ENCODE measurements at places on chromosomes 3 and 15. TPM values are rescaled to one million over a fixed set of nuclear protein-coding genes. Genes with fewer than 3 reads are reported as not detected.

DNA sequence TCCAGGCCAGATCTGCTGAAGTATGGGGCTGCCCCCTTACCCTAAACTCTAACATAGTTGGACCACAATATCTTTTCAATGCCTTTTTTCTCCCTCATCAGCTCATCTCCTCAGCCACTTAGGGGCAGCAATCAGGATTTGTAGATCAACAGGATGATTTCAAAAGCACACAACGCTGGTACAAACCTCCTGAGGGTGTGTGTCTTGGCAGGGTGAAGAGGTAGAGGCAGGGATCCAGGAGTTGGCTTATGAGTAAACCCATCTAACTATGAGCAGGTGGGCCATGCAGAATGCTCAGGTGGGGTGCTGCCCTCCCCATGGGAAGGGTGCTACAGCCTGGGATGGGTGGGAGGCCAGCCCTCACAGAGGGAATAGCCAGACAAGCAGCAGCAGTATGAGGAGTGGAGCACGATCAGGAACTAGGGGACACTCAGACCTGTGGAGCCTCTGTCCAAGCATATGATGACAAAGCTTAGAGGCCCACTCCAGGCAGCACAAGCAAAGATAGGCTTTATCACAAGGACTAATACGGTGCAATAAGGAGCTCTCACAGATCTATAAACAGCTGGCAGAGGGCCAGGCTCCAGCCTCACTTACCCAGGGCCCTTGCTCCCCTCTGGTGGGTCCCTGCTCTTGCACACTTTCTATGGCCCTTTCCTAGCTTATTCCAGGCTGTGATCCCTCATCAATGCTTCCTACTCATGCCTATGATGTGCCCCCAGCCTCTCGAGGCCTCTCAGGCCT lies 32.2 kb downstream of the IL20RB start:
- H3K36me3 ChIP-seq, result no peaks in the 10 kb centered on the region
- no peaks in the 10 kb centered on the region for H3K4me1 ChIP-seq
- no peak for DNase-seq

DNA sequence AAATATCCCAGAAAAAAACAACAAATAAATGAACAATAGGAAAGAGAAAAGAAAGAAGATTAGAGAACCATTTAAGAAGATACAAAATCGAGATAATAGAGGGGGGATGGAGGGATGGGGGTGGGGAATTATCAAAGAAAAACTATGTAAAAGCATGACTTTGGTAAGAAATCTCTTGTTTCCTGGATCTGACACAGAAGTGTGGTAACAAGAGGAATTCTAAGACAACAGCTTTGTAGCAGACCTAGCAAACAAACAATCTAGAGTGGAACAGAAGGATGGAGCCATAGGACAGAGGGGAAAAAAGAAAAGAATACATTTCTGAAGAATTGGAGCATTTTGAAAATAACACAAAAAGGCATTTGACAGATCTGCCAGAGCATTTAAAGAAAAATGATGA lies 49.3 kb upstream of the HEG1 start:
- H3K27ac ChIP-seq, result no peak overlapping the region
- H3K36me3 ChIP-seq, result no peaks in the 10 kb centered on the region
- no peak overlapping the region for H3K4me3 ChIP-seq
- no peaks in the 10 kb centered on the region for H3K27me3 ChIP-seq
- no peaks in the 10 kb centered on the region for H3K4me1 ChIP-seq

- no peak for DNase-seq
- no peaks in the 10 kb centered on the region for H3K4me1 ChIP-seq
- H3K27me3 ChIP-seq, result no peaks in the 10 kb centered on the region
- no peak overlapping the region for H3K27ac ChIP-seq
- no peaks in the 10 kb centered on the region for H3K36me3 ChIP-seq
Observed at GRCh38 chr3:9331171-9331570, 31.7 kb upstream of the THUMPD3 start.

- H3K36me3 ChIP-seq, result no peaks in the 10 kb centered on the region
- no peak for DNase-seq
- H3K27me3 ChIP-seq, result no peaks in the 10 kb centered on the region
- no peak overlapping the region for H3K4me3 ChIP-seq
Observed at GRCh38 chr3:61772456-61772855, 211.1 kb downstream of the PTPRG start.

GRCh38 chr3:63950698-63951097 lies 38.5 kb upstream of the SCAANT1 start:
- peaks cover 19% of the 10 kb centered on the region for H3K36me3 ChIP-seq
- H3K4me3 ChIP-seq, result no peak overlapping the region
- H3K27ac ChIP-seq, result peak overlapping the region; percentile 18
- H3K27me3 ChIP-seq, result no peaks in the 10 kb centered on the region

DNA sequence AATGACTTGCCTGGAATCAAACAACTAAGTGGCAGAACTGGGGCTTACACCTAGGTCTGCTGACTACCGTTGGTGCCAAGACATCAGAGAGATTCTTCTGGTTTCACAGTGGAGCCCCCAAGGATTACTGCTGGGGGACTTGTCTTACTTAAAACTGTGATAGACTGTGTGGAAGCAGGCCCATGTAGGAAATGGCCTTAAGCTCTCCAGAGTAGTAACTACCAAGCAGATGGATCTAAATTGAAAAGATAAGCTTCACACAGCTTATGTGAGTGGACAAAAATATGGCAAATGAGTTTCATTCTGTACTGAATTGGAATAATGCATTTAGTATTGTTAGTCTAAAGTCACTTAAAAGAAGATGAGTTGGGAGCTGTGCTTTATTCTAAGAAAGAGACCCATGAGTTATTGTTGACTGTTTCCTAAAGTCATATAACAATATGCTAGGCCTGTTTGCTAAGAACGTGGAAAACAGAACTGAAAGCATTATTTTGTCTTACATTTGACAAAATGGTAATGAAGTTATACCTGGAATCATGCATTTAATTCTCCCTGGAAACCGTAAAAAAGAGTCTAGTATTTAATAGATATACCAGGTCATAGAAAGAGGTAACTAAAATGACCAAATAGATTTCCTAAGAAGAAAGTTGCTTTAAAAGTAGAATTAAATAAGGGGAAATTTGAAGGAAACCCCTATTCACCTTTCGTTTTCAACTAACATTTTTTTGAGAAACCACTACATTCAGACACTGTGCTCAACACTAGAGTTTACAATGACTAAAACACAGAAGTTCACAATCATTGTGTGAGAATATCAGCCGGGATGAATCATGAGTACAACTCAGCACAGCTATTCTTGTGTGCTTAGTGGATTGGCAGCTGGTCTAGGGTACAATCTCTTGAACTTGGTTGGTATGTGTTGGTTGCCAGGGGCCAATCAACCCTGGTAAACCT lies 13.0 kb upstream of the MAPK6 start:
- H3K27ac ChIP-seq, result no peak overlapping the region
- H3K27me3 ChIP-seq, result no peaks in the 10 kb centered on the region
- peaks cover 20% of the 10 kb centered on the region for H3K4me1 ChIP-seq
- no peaks in the 10 kb centered on the region for H3K36me3 ChIP-seq

DNA sequence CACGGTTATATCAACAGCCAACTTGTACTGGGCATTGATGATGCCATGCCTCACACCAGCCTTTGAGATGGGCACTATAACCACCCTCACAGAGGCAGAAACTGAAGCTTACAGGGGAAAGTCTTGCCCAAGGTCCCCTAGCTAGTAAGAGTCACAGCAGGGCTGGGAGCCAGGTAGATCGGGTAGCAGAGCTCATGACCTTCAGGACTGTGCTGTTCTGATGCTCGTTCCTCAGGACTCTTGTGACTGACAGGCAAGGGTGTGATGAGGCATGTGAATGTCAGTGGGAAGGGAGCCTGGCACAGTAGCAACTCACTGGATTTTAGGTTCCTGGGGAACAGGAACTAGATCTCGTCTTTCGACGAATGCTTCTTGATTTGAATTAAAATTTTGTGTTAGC lies 65.7 kb downstream of the RLBP1 start:
- no peak overlapping the region for H3K4me3 ChIP-seq
- peaks cover 47% of the 10 kb centered on the region for H3K36me3 ChIP-seq
- no peak overlapping the region for H3K27ac ChIP-seq
- no peaks in the 10 kb centered on the region for H3K4me1 ChIP-seq

GRCh38 chr3:10195366-10196089 lies 30.8 kb downstream of the IRAK2 start:
- H3K4me1 ChIP-seq, result peaks cover 99% of the 10 kb centered on the region
- H3K27me3 ChIP-seq, result no peaks in the 10 kb centered on the region
- H3K27ac ChIP-seq, result peak overlapping the region; percentile 90
- DNase-seq, result no peak

- H3K4me3 ChIP-seq, result no peak overlapping the region
- no peaks in the 10 kb centered on the region for H3K36me3 ChIP-seq
- H3K4me1 ChIP-seq, result no peaks in the 10 kb centered on the region
- no peak overlapping the region for H3K27ac ChIP-seq
- H3K27me3 ChIP-seq, result no peaks in the 10 kb centered on the region
- DNase-seq, result no peak
Observed at GRCh38 chr3:45787551-45787950, 8.8 kb downstream of the SLC6A20 start.

Gene ERICH6
- not detected for total RNA-seq

Gene ST6GAL1
- 27.6 TPM for total RNA-seq

Gene PRRT3
- 8.3 TPM for total RNA-seq

Gene IGSF10
- total RNA-seq, result not detected

Gene RTP1
- total RNA-seq, result not detected

Gene ALDH1A2
- not detected for total RNA-seq

Gene FBXO40
- total RNA-seq, result not detected

Gene SCN11A
- not detected for total RNA-seq

Gene FAM227B
- 4.4 TPM for total RNA-seq

Gene PHC3
- 150 TPM for total RNA-seq

Gene AHSG
- not detected for total RNA-seq

Measured in CD4-positive, alpha-beta T cell (primary cell).